Psoas muscle (tissue), 8 donors: ENCODE measurements at places on chromosomes 12 and 14. TPM values are rescaled to one million over a fixed set of nuclear protein-coding genes. Genes with fewer than 3 reads are reported as not detected.

DNA sequence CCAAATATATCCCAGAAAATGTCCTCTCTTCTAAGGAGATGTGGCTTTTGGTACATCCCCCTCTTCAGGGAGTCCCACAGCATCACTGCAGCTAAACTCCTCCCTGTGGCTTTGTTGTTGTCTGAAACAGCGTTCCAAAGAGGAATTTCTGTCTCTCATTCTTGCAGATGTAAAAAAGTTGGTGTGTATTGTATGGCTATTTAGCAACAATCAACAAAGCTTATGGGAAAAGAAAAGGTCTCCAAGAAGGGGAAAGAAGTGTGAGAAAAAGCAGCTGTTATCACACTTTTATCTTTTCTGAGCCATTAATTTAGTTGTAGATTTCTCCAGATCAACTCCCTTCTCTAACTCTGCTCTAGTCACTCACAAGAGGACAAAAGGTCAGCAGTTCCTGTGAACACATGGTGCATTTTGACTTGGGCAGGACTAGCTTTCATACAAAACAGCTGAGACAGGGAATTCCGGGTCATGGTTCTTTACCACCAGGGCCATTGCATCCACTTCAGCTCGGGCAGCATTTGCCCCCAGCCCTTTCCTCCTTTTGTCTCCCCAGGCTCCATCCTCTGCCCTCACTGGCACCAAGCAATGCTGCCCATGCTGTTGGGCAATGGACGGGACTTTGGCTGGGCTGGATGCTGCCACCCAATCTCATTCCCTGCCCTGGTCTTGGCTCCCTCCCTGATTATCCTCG is 184.7 kb downstream of the TMX1 start:
- peak overlapping the region; percentile 53 for H3K27ac ChIP-seq
- no peaks in the 10 kb centered on the region for H3K4me1 ChIP-seq
- no peaks in the 10 kb centered on the region for H3K36me3 ChIP-seq
- no peak for DNase-seq

The MDM2 gene
- total RNA-seq: 75.5 TPM

GRCh38 chr12:120831648-120832267 is 72.4 kb downstream of the SPPL3 start:
- no peaks in the 10 kb centered on the region for H3K27me3 ChIP-seq
- H3K36me3 ChIP-seq: no peaks in the 10 kb centered on the region
- DNase-seq: no peak
- no peak overlapping the region for H3K4me3 ChIP-seq

DNA sequence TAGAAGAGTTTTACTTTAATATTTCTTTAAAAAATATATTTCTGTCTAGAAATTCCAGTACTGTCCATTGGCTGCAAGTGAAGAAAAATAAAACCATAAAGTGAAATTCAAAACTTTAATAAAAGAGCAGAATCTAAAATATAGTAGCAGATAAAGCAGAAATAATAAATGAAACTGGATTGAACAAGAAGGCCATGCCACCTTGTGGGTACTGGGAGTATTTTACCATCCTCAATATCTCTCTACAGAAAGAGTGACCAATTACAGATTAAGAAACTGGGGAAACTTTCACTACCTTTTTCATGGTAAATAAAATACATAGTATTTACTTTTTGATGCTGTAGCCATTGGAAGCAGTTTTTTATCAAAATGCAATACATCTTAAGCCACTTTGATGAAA is 220.5 kb downstream of the BCAT1 start:
- H3K4me3 ChIP-seq: no peak overlapping the region
- no peaks in the 10 kb centered on the region for H3K27me3 ChIP-seq
- no peaks in the 10 kb centered on the region for H3K36me3 ChIP-seq
- DNase-seq: no peak
- no peak overlapping the region for H3K27ac ChIP-seq

The ZBTB42 gene
- 4.2 TPM for total RNA-seq

GRCh38 chr12:63294327-63294632 is 143.3 kb upstream of the AVPR1A start:
- H3K27me3 ChIP-seq: no peaks in the 10 kb centered on the region
- no peaks in the 10 kb centered on the region for H3K4me1 ChIP-seq
- no peaks in the 10 kb centered on the region for H3K36me3 ChIP-seq
- no peak overlapping the region for H3K27ac ChIP-seq

DNA sequence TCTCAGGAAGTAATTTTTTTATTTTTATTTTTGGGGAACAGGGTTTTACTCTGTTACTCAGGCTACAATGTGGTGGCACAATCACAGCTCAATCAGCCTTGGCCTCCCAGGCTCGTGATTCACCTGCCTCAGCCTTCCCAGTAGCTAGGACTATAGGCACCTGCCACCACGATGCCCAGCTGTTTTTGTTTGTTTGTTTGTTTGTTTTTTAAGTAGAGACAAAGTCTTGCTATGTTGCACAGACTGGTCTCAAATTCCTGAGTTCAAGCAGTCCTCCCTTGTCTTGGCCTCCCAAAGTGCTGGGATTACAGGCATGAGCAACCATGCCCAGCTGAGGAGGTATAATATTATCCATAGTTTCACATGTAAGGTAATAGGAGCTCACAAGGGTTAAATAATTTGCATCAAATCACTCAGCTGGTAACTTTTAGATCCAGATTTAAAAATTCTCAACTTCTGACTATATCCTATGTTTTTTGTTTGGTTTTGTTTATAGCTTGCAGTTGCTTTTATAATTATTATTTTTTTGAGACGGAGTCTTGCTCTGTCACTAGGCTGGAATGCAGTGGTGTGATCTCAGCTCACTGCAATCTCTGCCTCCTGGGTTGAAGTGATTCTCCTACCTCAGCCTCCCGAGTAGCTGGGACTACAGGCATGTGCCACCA is 629.3 kb downstream of the DIO2 start:
- no peaks in the 10 kb centered on the region for H3K4me1 ChIP-seq
- no peak for DNase-seq
- H3K4me3 ChIP-seq: no peak overlapping the region
- H3K27ac ChIP-seq: no peak overlapping the region
- no peaks in the 10 kb centered on the region for H3K36me3 ChIP-seq

DNA sequence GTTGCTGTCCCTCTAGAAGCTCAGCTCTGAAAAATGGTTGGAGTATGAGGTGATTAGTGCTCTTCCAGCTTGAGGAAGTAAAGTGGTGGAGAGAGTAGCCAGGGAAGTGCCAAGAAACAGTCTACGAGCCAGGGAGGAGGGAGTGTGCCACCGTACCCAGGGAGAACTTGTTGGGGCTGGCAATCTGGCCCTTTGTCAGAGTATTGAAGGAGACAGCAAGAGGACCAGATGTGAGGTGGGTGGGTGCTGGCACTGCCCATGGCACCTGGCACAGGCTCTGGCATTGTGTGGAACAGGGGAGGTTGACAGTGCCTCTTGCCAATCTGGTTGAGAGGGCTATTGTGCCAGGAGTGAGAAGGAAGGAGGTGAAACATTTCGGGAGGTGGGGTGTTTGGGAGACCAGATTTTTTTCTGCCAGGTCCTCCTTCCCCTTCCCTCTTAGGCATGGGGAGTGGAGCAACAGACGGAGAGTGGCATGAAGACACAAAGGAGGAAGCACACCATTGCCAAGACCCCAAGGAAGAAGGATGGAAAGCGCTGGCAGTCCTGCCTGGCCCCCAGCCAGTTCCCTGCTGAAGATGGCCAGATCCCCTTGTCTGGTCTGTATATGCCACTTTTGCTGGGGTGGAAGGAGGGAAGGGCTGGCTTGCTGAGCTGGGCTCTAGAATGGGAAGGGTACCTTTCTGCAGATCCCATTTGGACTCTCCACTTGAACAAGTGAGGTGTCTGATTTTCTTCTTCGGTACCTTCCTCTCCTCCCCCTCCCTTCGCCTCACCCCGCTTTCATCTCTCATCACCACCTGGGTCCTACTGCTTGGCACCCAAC is 37.5 kb downstream of the ZFHX2 start:
- H3K4me1 ChIP-seq: no peaks in the 10 kb centered on the region
- H3K27me3 ChIP-seq: peaks cover 9% of the 10 kb centered on the region
- H3K4me3 ChIP-seq: no peak overlapping the region
- H3K27ac ChIP-seq: no peak overlapping the region
- no peaks in the 10 kb centered on the region for H3K36me3 ChIP-seq
- no peak for DNase-seq

- H3K27me3 ChIP-seq: no peaks in the 10 kb centered on the region
- H3K4me3 ChIP-seq: no peak overlapping the region
- DNase-seq: no peak
- peaks cover 3% of the 10 kb centered on the region for H3K4me1 ChIP-seq
- no peak overlapping the region for H3K27ac ChIP-seq
Measured at GRCh38 chr12:100553936-100554335, 19.5 kb upstream of the GAS2L3 start.

GRCh38 chr14:71472356-71473340 is 459.6 kb upstream of the RGS6 start:
- H3K27ac ChIP-seq: no peak overlapping the region
- no peak overlapping the region for H3K4me3 ChIP-seq
- no peaks in the 10 kb centered on the region for H3K27me3 ChIP-seq
- no peaks in the 10 kb centered on the region for H3K4me1 ChIP-seq
- DNase-seq: no peak

DNA sequence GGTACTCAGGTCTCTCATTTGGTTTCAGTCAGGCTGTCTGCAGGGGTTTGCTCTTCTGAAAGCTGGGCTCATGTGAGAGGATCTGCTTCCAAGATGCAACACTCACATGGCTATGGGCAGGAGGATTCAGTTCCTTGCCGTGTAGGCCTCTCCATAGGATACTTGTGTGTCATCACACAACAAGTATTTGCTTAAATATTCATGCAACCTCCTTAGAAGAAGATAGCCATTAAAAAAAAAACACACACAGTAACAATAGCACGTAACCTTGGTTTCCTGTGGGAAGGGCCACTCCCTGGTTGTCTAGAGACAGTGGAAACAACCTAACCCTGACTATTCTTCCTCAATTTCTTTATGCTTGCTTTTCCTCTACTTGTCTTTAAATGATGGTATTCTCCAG is 31.8 kb upstream of the CLEC4E start:
- no peaks in the 10 kb centered on the region for H3K4me1 ChIP-seq
- no peak overlapping the region for H3K4me3 ChIP-seq
- no peaks in the 10 kb centered on the region for H3K36me3 ChIP-seq
- H3K27ac ChIP-seq: no peak overlapping the region

- no peaks in the 10 kb centered on the region for H3K27me3 ChIP-seq
- H3K4me3 ChIP-seq: no peak overlapping the region
- H3K4me1 ChIP-seq: no peaks in the 10 kb centered on the region
- no peak overlapping the region for H3K27ac ChIP-seq
- H3K36me3 ChIP-seq: no peaks in the 10 kb centered on the region
Measured at GRCh38 chr12:86213012-86213411, 43.2 kb downstream of the MGAT4C start.

GRCh38 chr12:78279567-78279966 is 448.9 kb downstream of the NAV3 start:
- peaks cover 3% of the 10 kb centered on the region for H3K27me3 ChIP-seq
- H3K4me3 ChIP-seq: no peak overlapping the region
- H3K36me3 ChIP-seq: no peaks in the 10 kb centered on the region
- no peak for DNase-seq

The GAS2L3 gene
- total RNA-seq: 0.38 TPM

The PSMC6 gene
- total RNA-seq: 127 TPM

The KCNK13 gene
- not detected for total RNA-seq

- H3K36me3 ChIP-seq: no peaks in the 10 kb centered on the region
- DNase-seq: no peak
- no peak overlapping the region for H3K27ac ChIP-seq
- no peaks in the 10 kb centered on the region for H3K4me1 ChIP-seq
- no peaks in the 10 kb centered on the region for H3K27me3 ChIP-seq
- no peak overlapping the region for H3K4me3 ChIP-seq
Measured at GRCh38 chr12:72230589-72230988, 41.6 kb upstream of the TRHDE start.

The SLC38A4 gene
- total RNA-seq: 17.0 TPM

The ZNF740 gene
- 15.7 TPM for total RNA-seq

The TRHDE gene
- total RNA-seq: 0.60 TPM
